Lower lobe of right lung (tissue), 2 donors: ENCODE measurements at places on chromosomes 1 and 21. TPM values are rescaled to one million over a fixed set of nuclear protein-coding genes. Genes with fewer than 3 reads are reported as not detected.

NOS1AP gene
- total RNA-seq: 3.6 TPM

PLA2G2F gene
- total RNA-seq: not detected

- H3K36me3 ChIP-seq: no peaks in the 10 kb centered on the region
- no peak overlapping the region for H3K27ac ChIP-seq
- H3K4me3 ChIP-seq: no peak overlapping the region
- no peaks in the 10 kb centered on the region for H3K27me3 ChIP-seq
- H3K4me1 ChIP-seq: no peaks in the 10 kb centered on the region
These were observed 124.1 kb downstream of the KIF26B start for GRCh38 chr1:245278846-245279245.

- H3K4me1 ChIP-seq: peaks cover 21% of the 10 kb centered on the region
- no peaks in the 10 kb centered on the region for H3K36me3 ChIP-seq
- H3K27ac ChIP-seq: no peak overlapping the region
- H3K4me3 ChIP-seq: no peak overlapping the region
These were observed 3.3 kb downstream of the C21orf58 start for GRCh38 chr21:46320331-46320801.

DNA sequence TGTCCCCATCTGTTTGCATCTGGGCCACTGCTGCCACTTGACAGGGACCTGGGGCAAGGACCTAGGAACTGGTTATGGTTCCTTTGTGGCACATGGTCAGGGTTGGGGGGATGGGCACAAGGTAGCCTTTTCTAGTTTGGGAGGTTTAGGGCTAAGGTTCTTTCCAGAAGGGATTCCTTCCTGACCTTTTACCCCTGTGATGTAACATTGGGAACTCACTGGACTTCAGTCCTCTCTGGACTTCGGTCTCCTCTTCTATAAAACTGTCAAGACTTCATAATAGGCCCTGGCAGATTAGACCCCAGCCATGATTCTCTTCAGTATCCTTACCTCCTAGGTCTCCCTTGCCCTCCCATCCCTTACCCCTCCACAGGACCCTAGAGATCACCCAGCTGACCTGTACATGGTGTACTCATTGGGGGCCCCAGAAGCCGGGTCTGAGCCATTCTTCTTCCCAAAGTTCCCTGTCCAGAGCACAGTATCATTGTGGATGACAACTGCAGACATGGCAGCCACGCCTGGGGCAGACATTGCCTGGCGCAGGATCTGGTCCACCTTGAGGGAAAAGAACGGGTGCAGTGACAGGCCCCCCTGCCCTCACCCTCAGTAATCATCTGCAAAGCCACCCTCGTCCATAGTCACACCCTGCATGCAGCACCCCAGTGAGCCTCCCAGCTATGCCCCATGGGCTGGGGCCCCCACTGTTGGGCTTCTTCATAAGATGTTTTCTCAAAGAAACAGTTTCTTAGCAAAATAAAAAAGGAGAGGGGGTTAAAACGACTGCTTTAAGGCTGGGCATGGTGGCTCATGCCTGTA, 12.9 kb downstream of the LACTBL1 start:
- no peak overlapping the region for H3K27ac ChIP-seq
- no peaks in the 10 kb centered on the region for H3K4me1 ChIP-seq
- no peak overlapping the region for H3K4me3 ChIP-seq
- H3K36me3 ChIP-seq: no peaks in the 10 kb centered on the region
- H3K27me3 ChIP-seq: peaks cover 19% of the 10 kb centered on the region

DNA sequence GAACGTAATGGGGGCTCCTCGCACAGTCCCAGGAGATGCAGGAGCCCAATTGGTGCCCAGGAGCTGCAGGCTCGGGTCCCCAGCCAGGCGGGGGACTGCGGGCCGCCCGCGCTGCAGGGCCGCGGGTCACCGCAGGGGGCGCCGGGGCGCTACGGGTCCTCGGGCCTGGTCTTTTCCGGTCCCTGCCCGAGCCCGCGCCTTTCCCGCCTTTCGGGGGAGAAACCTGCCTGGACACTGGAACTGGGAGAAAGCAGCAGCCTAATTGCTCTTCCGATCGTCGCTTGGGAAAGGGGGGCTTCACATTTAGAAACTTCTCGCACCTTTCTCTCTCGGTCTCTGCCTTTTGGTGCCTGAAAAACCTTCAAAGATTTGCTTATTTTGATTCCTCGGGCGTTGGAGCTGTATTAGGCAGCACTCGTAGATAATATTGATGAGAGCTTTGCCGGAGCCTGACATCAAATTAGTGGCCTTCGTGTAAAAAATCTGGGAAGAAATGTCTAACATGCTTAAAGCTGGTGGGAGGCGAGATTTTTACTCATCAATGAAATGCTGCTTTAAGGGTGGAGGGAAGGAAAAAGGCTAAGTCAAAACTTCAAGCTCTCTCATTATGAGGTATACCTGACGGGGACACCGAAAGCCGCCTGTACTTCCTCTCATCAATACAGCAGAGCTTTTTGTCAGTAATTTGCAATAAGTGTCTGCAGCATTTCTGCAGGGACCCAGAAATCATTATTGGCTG, 12.6 kb upstream of the BARHL2 start:
- no peak overlapping the region for H3K4me3 ChIP-seq
- H3K27me3 ChIP-seq: peaks cover 90% of the 10 kb centered on the region
- no peak for DNase-seq
- no peak overlapping the region for H3K27ac ChIP-seq
- H3K36me3 ChIP-seq: no peaks in the 10 kb centered on the region

SIPA1L2 gene
- 45.5 TPM for total RNA-seq

GRCh38 chr1:1163538-1164070, 10.1 kb upstream of the TTLL10 start:
- H3K27ac ChIP-seq: peak overlapping the region; percentile 77
- DNase-seq: no peak
- peak overlapping the region; percentile 54 for H3K4me3 ChIP-seq
- H3K4me1 ChIP-seq: peaks cover 15% of the 10 kb centered on the region

GRCh38 chr1:219621047-219621786, 8.3 kb upstream of the ZC3H11B start:
- H3K36me3 ChIP-seq: no peaks in the 10 kb centered on the region
- no peak overlapping the region for H3K27ac ChIP-seq
- DNase-seq: no peak
- no peaks in the 10 kb centered on the region for H3K27me3 ChIP-seq
- H3K4me3 ChIP-seq: no peak overlapping the region

DNA sequence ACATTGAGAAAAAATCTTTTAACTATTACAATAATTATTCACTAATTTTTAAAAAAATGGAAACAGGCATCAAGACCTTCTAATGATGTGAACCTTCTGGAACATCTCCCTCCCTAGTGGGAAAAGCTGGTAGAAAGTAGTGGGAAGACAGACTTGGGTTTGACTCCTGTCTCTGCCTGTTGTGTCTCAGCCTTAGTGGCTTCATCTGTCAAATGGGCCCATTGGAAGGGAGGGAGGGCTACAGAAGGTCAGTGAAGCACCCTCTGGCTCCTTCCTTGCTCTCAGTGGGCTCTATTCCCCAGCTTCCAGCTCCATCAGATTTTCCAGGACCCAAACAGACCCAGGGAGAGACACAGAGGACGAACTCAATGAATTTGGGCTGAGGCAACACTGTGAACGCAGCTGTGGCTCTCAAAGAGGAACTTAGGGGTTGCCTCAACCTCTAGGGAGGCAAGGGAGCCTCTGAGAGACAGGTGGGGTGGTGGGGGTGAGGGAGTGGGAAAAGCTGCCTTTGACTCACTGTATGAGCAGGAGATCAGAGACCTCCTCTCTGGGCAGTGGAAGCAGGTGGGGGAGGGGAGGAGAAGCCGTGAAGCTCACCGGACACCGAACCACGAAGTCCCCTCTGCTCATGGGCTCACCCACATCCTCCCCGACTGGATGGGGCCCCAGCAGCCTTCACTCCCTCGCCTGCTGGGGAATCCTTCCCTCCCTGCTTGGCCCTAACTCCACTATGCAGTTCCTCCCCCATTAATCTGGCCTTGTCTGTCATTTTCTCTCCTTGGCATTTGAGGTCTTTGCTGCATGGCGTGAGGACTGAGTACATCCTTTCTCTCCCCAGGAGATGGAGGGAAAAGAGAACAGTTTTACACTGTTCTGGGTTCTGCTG, 4.5 kb downstream of the CNR2 start:
- no peak overlapping the region for H3K4me3 ChIP-seq
- no peaks in the 10 kb centered on the region for H3K4me1 ChIP-seq
- DNase-seq: no peak
- no peak overlapping the region for H3K27ac ChIP-seq

DNA sequence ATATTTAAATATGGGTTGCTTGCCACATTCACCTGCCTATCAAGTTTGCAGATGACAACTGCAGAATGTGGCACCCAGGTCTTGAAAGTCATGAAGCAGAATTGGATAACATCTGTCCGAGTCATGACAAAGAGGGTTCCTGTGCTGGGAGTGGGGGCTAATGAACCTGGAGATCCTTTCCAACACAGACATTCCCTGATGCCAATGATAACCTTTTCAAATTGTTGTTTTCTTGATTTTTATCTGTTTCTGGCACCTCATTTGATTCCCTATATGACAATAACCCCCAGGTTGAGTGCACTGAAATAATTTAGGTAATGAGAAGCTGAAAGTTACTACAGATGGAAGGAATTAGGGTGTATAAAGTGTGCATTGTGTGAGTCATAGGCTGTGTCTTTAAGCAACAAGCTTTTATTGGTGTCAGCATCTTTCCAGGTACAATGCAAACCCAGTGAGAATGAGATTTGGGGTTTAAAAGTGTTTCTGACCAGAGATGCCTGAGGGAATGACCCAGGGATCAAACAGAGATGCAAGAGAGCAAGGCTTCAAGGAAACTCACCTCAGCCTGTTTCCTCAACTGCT, 32.0 kb upstream of the IL10 start:
- H3K36me3 ChIP-seq: no peaks in the 10 kb centered on the region
- H3K4me1 ChIP-seq: no peaks in the 10 kb centered on the region
- no peaks in the 10 kb centered on the region for H3K27me3 ChIP-seq
- H3K4me3 ChIP-seq: no peak overlapping the region
- no peak overlapping the region for H3K27ac ChIP-seq

GRCh38 chr1:182702826-182703524, 18.6 kb upstream of the RGS8 start:
- no peaks in the 10 kb centered on the region for H3K4me1 ChIP-seq
- H3K27ac ChIP-seq: no peak overlapping the region
- no peak overlapping the region for H3K4me3 ChIP-seq
- H3K36me3 ChIP-seq: no peaks in the 10 kb centered on the region
- H3K27me3 ChIP-seq: no peaks in the 10 kb centered on the region

FCRL5 gene
- total RNA-seq: 1.2 TPM

GRCh38 chr1:75615613-75616435, 4.9 kb upstream of the SLC44A5 start:
- H3K27ac ChIP-seq: no peak overlapping the region
- peaks cover 44% of the 10 kb centered on the region for H3K27me3 ChIP-seq
- peak overlapping the region; percentile 45 for H3K4me3 ChIP-seq
- DNase-seq: peak; percentile 47
- no peaks in the 10 kb centered on the region for H3K36me3 ChIP-seq
- H3K4me1 ChIP-seq: peaks cover 22% of the 10 kb centered on the region

DNA sequence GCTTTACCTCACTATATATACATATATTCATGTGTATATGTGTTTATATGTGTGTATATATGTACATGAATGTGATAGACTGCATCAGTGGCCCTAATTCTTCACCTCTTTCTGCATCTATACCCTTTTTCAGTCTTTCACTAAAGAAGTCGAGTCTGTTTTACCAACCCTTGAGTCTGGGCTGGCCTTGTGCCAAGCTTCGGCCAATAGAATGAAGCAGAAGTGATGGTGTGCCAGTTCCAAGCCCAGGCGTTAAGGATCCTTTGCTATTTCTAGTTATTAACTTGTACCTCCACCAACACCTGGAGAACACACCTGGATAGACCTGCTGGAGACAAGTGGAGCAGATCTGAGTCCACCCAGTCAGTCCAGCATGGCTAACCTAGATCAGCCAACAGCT, 61.6 kb upstream of the PPM1J start:
- H3K27me3 ChIP-seq: peaks cover 5% of the 10 kb centered on the region
- H3K36me3 ChIP-seq: no peaks in the 10 kb centered on the region
- H3K4me3 ChIP-seq: no peak overlapping the region
- no peak for DNase-seq
- no peaks in the 10 kb centered on the region for H3K4me1 ChIP-seq

DNA sequence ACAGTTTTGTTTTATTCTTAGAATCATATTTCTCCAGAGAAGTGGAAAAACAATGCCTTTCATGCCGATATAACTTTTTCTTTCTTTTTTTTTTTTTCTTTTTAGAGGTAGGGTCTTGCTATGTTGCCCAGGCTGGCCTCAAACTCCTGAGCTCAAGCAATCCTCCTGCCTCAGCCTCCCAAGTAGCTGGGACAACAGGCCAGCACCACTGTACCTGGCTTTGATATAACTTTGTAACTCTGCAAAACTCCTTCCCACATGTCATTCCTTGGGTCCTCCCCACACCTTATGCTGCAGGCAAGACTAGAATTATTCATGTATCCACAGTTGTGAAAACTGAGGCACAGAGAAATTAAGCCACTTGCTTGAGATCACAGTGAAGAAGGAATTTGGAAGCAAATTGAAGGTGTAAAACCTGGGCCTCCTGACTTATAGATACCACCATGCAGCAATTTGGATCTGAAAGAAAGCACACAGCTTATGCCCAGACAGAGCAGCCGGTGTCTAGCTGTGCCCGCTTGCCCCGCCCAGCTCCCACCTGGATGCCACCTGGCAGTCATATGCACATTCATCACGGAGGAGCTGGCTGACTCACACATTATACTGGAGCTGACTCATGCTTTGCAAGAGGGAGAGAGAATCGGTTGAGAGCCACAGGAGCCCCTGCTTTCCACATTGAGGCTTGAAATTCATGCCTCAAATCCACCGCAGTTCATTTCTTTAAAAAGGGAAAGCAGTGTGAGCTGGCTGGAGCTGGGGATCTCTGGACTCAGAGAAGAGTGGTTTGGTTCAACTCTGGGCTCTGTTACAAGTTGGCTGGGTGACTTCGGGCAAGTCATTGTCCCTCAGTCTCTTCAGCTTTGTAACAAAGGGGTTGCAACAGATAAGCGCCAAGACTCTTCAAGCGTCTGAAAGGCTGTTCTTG, 8.3 kb upstream of the SLC2A1 start:
- H3K4me1 ChIP-seq: peaks cover 5% of the 10 kb centered on the region
- H3K4me3 ChIP-seq: no peak overlapping the region
- H3K36me3 ChIP-seq: no peaks in the 10 kb centered on the region
- no peak for DNase-seq

OR14K1 gene
- not detected for total RNA-seq

DNA sequence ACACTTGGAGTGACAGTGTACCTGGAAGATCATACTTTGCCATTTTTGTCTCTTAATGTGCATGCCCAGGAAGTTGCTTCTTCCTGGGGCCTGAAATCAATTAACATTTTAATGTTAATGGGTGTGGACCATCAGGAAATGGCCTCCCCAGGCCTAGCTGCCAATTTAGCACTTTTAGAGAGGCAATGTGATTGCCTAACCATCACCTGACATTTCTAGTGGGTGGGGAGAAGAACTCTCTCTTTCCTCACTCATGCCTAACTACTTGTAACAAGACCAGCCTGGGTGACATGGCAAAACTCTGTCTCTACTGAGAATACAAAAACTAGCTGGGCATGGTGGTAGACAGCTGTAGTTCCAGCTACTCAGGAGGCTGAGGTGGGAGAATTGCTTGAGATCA, 549.0 kb upstream of the RGS18 start:
- DNase-seq: no peak
- no peak overlapping the region for H3K4me3 ChIP-seq
- H3K27me3 ChIP-seq: no peaks in the 10 kb centered on the region
- no peaks in the 10 kb centered on the region for H3K36me3 ChIP-seq
- no peak overlapping the region for H3K27ac ChIP-seq
- no peaks in the 10 kb centered on the region for H3K4me1 ChIP-seq

- H3K27me3 ChIP-seq: no peaks in the 10 kb centered on the region
- no peak for DNase-seq
- H3K4me1 ChIP-seq: no peaks in the 10 kb centered on the region
- H3K36me3 ChIP-seq: peaks cover 92% of the 10 kb centered on the region
- no peak overlapping the region for H3K27ac ChIP-seq
- no peak overlapping the region for H3K4me3 ChIP-seq
These were observed 45.9 kb upstream of the MYOCOS start for GRCh38 chr1:171576144-171576543.

GRCh38 chr1:6207921-6208320, 2.0 kb downstream of the RNF207 start:
- DNase-seq: no peak
- no peak overlapping the region for H3K4me3 ChIP-seq
- peaks cover 37% of the 10 kb centered on the region for H3K4me1 ChIP-seq
- H3K27ac ChIP-seq: no peak overlapping the region
